ENCODE measurements at places on chromosomes 3 and 15. TPM values are rescaled to one million over a fixed set of nuclear protein-coding genes. Genes with fewer than 3 reads are reported as not detected.

CP gene
- total RNA-seq = 5.3 TPM

MINAR1 gene
- total RNA-seq = 0.37 TPM

DNAH1 gene
- total RNA-seq = 0.99 TPM

SEMA3F gene
- total RNA-seq = 11.0 TPM

SLC6A20 gene
- not detected for total RNA-seq

CXCR6 gene
- total RNA-seq = not detected

CATSPER2 gene
- 0.80 TPM for total RNA-seq

CHRNA5 gene
- total RNA-seq = 38.2 TPM

ESYT3 gene
- total RNA-seq = 0.64 TPM

STAB1 gene
- total RNA-seq = not detected

Data from A549 treated with RU486 at 1 μM for 4 hours (cell line).